CD4-positive, alpha-beta T cell treated with Interleukin-4 for 4 hours (primary cell): ENCODE measurements at places on chromosomes 6 and 20.
A peak's percentile ranks its signal among the peaks of the same experiment; 100 is the strongest.

- no peak for DNase-seq
Observed at GRCh38 chr6:38603966-38604365, 35.8 kb downstream of the BTBD9 start.

- peak; percentile 54 for DNase-seq
Observed at GRCh38 chr6:99588618-99589289, 17.9 kb upstream of the PRDM13 start.

DNA sequence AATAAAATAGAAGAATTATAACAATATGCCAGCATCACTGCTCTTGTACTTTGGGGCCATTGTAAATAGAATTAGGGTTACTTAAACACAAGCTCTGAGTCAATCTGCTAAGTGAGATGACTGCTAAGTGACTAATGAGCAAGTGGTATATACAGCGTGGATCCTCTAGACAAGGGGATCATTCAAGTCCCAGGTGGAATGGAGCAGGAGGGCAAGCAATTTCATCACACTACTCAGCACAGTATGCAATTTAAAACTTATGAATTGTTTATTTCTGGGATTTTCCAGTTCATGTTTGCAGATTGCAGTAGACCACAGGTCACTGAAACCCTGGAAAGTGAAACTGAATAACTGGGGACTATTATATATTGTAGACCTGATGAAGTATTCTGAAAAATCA, 235.3 kb downstream of the BTBD3 start:
- no peak for DNase-seq

- no peak for DNase-seq
Observed at GRCh38 chr20:41052742-41053419, 24.3 kb downstream of the TOP1 start.

GRCh38 chr6:149014631-149015534, 268.1 kb downstream of the UST start:
- no peak for DNase-seq

DNA sequence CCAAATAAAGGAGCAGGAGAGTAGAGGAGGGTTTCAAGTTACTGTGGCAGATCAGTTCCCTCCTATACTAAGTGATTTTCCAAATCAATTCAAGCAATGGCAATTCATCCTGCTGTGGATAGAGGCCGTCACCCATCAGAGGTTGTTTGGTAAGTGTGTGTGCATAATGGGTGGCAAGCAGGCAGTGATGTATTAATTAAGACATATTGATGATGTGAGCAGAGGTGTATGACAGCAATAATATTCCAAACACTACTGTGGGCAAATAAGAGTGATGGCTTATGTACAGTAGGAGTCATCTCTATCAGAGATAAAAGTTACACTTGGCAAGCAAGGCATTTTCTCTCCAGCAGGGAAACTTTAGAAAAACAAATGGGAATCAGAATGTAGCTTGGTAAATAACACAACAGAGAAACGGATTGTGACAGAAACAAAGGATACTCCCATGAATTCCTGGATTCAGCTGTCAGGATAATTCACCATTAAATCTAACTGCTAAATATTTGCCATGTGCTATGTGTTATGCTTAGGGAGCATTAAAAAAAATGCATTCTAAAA, 196.3 kb downstream of the KHDC1L start:
- no peak for DNase-seq

DNA sequence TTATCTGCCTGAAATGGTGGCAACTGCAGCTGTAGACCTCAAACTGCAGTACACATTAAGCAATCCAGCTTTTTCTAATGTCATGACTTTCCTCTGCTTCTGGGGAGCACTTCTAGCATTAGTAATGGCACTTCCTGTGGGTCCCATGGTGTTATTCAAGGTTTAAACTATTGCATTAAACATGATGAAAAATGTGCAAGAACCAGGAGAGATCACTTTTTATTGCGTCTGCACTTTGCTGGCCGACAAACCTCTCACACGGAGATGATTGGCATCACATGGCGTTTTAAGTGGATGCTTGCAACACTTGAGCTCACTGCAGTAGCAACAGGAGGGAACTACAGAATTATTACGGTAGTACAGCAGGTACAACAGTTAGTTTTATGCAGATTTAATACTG, 148.4 kb downstream of the HIVEP2 start:
- peak; percentile 21 for DNase-seq

- peak; percentile 90 for DNase-seq
Observed at GRCh38 chr6:127971945-127972391, 71.1 kb upstream of the THEMIS start.

DNA sequence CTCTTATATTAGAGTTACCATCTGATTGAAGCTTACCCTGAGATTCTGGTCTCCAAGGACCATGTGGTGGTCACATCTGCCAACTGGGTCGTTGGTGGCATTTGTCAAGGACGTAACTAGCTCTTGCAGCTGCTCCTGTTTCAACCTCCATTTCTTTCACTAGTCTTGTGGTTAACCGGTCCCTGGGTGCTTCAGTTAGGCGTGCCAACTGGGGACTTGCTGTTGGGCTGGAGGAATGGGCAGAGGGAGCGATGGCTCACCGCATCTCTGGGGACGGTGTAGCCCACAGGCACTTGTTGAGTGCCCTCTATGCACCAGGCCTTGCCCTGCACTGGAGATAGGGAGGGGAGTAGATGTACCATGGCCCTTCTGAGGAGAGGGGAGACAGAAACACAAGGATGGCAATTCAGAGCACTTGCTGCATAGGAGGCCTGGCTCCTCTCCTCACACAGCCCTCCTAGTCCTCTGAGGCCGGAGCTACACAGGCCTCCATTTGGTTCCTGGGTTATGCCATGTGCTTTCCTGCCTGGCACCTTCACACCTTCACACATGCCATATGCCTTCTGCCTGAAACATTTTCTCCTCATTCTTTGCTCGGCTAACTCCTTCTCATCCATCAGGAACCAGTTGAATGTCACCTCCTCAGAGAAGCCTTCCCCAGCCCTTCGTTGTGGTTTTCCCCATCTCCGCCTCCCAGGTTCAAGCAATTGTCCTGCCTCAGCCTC, 20.0 kb upstream of the ASXL1 start:
- no peak for DNase-seq

DNA sequence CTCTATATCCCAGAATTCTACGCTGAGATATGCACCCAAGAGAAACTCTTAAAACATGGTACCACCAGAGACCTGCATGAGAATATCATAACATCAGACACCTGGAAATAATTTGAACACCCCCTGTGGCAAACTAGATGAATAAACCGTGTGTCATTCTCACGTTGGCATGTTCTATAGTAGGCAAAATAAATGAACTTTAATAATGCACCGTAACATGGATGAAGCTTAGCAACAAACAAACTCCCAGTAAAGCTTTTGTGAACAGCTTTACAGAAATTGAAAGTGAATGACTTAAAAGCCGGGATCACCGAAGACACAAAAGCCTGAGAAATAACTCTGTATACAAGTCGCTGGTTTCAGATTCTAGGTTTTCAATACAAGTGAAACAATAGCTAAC, 1166.8 kb upstream of the CITED2 start:
- DNase-seq, result no peak

DNA sequence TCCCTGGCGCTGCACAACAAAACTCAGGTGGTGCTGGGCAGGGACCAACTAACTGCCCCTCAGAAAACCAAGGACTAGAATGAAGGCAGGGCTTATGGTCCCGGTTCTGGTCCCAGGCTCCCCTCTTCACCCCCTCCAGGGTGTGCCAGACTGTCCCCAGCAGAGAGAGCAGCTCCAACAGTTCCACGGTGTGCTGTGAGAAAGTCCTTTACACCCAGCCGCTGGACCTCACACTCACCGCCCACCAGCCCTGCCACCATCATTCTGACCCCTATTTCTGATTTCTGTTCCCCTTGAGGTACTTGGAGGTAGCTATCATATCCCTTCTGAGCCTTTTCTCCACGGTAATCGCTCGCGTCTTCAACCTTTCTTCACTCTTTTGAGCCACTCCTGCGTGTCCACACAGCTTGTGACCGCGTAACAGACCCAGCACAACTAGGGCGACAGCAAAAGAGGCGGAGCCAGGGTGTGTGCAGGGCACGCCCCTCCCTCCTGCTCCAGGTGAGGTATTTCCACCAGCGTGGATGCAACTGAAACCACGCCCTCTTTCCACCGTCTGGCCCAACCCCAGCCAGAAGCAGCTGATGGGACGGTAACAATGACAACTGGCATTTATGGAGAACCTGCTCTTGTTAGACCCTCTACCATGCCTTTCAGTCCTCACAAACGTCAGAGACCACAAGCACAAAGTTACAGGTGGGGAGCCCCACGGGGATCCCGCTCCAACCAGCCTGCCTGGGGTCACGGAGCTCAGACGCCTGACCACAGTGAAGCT, 2.3 kb downstream of the PXDC1 start:
- no peak for DNase-seq

DNA sequence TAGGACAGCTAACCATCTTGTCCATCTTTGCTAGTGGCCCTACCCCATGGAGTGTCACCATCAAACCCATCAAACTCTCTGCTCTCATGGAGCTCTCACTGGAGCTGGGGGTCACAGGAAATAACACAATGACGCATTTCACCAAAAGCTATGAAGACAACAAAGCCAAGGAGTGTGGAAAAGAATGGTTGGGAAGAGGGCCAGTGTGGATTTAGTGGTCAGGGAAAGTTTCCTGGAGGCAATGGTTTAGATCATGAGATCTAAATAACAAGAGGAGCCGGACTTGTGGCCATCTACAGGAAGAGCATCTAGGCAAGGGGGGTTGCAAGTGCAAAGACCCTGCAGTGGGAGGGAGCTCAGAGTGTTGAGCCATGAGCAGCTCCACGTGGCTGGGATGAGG, 189.5 kb downstream of the BMP7 start:
- no peak for DNase-seq

DNA sequence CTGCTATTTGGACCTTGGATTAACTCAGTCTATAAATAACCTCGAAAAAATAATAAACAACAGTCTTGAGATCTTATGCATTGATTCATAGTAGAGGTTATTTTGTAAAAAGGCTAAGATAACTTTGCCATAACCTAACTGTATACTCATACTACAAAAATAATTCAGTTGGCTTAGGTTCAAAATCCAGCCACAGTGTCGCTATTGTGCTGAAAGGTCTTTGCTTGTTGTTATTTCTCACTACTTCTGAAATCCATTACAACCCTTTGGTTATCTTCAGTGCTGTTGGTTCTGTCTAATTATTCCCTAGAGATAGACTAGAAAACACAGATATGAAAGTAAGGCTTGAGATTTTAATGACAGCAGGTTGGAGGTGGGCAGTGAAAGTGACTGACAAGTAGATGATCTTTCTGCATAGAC, 74.4 kb downstream of the MKKS start:
- no peak for DNase-seq

- DNase-seq, result no peak
Observed at GRCh38 chr6:15672291-15672690, 9.5 kb upstream of the DTNBP1 start.

DNA sequence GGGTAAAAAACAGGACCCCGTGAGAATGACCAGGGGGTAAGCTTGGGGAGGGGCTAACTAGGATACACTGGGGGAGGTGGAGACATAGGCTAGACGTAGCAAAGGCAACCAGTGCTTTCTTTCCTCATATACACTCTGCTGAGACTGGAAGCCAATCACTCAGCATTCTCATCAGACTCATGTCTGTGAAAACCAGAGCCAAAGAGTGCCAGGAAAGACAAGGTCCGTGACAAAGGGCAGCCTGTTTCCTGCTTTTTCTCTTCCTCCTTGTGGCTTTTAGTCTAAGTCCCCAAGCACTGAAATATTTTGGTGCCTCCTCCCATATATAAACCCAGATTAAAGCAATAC, 97.9 kb upstream of the NEDD9 start:
- no peak for DNase-seq

- DNase-seq, result no peak
Observed at GRCh38 chr6:4589295-4589694, 186.9 kb upstream of the CDYL start.

GRCh38 chr20:59403261-59403961, 103.0 kb downstream of the EDN3 start:
- peak; percentile 36 for DNase-seq

- no peak for DNase-seq
Observed at GRCh38 chr6:50842446-50842845, 23.8 kb downstream of the TFAP2B start.

GRCh38 chr6:29336269-29336668, 32.4 kb downstream of the OR5V1 start:
- DNase-seq, result no peak

- no peak for DNase-seq
Observed at GRCh38 chr6:133502441-133503335, 261.5 kb downstream of the EYA4 start.
